Breast epithelium (tissue), 4 donors: ENCODE measurements at places on chromosomes 16 and 17.

DNA sequence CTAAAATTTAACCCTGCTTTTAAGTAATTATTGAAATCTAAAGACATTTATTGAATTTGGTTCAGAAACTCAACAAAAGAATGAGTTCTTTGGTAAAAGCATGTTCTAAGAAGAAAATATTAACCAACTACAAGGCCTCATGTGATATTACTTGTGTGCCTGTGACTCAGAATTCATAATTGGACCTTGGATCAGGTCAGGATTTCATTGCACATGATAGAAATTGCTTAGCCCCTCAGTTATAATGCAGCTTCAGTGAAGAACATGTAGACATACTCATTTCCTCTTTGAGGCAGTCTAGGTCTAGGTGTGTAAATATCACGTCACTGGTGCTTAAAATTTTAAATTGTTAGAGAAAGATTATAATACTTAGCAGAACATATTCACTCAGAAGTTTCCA is 410.0 kb upstream of the SOX9 start:
- no peak for DNase-seq

- DNase-seq = no peak
These were observed at the start of gene SLC12A3 for GRCh38 chr16:56864960-56865359. Gene SLC12A3 (plus strand): TSS chr16:56865207. CDS start chr16:56865236, 29 bp downstream.

- DNase-seq = no peak
These were observed 20.4 kb downstream of the CYLD start for GRCh38 chr16:50762241-50762640.

DNA sequence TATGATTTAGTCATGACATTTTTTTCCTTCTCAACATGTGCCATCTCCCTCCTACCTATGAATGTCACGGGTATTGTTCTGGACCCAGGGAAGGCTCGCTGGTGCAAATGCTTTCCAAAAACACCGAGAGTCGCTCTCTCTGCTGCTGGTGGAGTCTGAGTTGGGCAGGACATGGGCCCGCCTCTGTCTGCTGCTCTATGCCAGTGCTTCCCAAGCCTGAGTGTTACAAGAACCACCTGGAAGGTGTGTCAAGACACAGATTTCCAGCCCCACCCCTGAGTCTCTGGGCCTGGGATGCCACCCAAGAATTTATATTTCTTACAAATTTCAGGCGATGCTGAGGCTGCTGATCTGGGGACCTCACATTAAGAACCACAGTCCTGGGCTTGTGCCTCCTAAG is 9.1 kb downstream of the JPH3 start:
- no peak for DNase-seq

DNA sequence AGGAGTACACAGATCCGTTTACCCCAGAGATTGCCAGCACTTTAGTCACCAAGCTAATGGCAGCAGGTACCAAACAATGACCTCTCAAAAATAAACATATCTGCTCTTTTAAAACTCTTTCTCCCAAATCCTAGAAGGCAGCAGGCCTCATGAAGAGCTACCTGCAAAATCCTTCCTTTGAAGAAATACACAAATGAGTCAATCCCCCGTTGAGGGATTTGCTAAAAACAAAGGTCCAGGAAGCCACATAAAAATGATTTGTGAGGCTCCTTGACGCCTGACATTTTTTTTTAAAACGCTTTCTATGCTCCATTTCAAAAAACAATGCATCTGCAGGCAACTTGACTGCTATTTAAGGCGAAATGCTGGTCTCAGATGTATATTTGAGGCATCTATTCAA is 58.2 kb downstream of the NACA2 start:
- DNase-seq = no peak
